ENCODE measurements at places on chromosomes 4 and X.

GRCh38 chrX:42098900-42099299, 175.5 kb upstream of the CASK start:
- DNase-seq = no peak

- DNase-seq = no peak
These were observed 25.6 kb downstream of the ZBTB49 start for GRCh38 chr4:4315461-4316149.

- DNase-seq = peak; percentile 53
These were observed 130.4 kb upstream of the RADX start for GRCh38 chrX:106481341-106481740.

DNA sequence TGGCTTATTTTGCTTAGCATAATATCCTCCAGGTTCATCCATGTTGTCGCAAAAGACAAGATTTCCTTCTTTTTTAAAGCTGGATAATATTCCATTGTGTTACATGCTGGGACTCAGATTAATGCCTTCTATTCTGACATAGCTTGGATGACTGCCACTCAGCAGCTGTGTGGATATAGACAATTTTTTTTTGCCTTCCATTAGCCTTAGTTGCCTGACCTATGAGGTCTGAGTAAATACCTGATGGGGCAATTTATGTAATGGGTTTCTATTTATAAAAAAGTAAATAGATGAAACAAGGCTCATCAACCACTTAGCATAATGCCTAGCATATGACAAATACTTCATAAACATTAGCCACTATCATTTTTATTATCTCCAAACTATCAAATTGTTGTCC, 515.4 kb downstream of the ZNF674 start:
- DNase-seq = no peak

DNA sequence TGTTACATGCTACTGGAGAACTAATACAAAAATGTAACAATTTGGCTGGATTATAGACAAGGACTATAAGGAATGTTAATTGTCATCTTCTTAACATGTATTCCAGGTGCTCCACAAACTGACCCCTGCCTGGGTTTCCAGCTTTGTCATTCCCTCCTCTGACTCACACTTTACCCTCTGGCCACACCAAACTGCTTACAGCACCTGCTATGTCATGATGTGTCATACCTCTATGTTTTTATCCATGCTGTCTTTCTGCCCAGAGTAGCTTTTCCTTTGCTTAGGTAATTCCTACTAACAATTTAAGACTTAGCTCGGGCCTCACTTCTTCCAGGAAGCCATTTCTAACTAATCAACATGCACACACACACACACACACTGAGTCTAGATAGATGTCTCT, 14.0 kb upstream of the SHROOM4 start:
- no peak for DNase-seq

GRCh38 chr4:2934077-2934812, 29.0 kb downstream of the NOP14 start:
- DNase-seq = peak; percentile 31

GRCh38 chr4:38514465-38515146, 149.4 kb upstream of the KLF3 start:
- no peak for DNase-seq

GRCh38 chrX:13892856-13893255, 76.0 kb upstream of the GPM6B start:
- no peak for DNase-seq

DNA sequence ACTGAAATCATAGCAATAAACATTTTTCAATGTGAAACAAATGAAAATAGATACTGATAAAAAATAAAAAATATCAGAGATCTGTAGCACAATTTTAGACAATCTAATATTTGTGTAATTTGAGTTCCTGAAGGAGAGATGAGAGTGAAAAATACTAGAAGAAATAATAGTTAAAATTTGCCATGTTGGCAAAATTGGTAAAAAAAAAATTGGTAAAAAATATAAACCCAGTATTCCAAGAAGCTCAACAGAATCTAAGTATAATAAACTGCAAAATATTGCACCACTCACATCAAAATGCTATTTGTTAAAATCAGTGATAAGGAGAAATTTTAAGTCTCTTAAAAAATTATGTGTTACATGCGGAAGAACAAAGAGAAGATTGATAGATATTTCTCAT, 1680.7 kb downstream of the PCDH7 start:
- no peak for DNase-seq

DNA sequence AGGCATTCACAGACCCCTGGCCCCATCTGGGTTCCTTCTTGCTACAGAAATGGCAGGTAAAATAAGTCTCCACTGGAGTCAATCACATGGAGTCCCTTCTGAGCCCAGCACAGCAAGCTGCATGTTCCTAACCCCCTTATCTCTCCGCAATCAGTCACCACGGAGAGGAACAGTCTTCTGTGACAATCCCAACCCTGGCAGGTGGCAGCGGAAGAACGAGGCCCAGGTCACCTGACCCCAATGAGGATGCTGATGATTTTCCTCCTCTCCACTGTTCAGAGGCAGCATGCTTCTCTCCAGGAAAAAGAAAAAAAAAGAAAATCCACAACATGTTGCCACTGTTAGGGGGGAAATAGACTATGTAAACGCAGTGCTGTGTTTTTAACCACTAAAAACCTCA, 50.1 kb downstream of the TSPAN5 start:
- no peak for DNase-seq

- peak; percentile 9 for DNase-seq
These were observed 338.1 kb upstream of the SLIT2 start for GRCh38 chr4:19913650-19914049.

DNA sequence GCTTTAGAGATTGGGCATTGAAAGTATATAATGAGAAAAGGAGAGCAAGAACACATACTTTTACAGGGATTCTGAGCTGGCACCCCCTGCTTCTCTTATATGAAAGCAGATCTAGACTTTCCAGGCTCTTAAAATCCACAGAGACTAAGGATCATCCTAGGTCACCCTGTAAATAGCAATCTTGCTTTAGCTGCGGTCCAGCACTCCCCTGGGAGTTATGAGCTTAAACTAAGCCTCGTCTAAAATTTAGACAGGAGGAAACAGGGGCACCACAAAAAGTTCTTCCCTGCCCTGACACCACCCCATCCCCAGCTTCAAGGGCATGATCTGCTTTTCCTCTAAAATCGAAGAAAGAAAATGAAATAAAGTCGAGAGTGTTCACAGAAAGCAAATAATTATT, 143.3 kb upstream of the KCNIP4 start:
- DNase-seq = no peak

DNA sequence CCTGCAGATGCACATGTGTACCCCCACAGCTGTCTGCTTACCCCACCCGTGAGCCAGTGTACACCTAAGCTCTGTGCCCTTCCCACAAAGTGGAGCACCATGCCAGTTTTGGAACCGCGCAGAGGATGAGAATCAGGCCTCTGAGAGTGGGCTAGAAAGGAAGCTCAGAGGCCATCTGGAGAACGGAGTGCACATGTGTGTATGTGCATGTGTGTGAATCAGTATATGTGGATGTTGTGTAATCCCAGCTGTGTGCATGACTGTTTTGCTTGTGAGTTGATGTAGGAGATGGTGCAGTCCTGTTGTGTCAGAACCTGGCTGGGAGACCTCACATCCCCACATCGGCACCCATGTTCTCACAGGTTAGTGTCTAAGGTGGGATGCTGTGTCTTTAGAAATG, 93.0 kb downstream of the DRD5 start:
- no peak for DNase-seq

- no peak for DNase-seq
These were observed 43.9 kb downstream of the NPY2R start for GRCh38 chr4:155252327-155252726.

- DNase-seq = peak; percentile 95
These were observed 120.6 kb upstream of the EDNRA start for GRCh38 chr4:147360301-147360700.

DNA sequence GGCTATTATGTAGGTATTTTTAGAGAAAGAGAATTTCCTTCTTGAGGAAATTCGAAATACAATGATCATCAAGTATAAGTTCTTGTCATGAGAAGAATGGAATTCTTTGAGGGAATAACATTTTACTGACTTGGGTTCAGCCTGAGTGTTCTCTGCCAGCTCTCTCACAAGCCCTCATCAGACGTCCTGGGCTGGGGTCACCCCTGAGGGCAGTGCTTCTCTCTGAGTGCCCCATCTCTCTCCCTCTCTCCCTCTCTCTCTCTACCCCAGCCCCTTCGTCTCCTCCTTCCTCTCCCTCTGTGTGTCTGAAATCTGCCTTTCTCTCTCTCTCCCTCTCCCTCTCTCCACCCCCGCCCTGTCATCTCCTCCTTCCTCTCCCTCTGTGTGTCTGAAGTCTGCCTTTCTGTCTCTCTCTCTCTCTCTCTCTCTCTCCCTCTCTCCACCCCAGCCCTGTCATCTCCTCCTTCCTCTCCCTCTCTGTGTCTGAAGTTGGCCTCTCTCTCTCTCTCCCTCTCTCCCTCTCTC, 241.7 kb upstream of the PSAPL1 start:
- DNase-seq = no peak

DNA sequence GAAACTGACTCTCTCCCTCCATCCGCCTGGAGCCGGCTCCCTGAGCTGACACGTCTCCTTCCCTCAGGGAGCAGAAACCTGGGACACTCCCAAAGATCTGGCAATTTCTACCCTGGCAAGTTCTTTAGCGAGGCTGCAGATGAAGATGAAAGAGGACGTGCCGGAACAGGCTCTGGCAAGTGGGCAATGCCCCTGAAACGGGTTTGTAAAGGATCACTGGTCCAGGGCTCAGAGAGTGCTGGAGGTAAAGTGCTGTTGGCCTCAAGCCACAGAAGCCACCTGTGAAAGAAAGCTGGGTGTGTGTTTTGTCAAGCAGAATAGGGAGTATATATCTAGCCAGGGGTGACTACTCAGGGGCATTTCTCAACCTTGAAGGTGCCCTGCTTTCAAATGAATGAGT, 131.4 kb upstream of the ATP6AP2 start:
- no peak for DNase-seq

GRCh38 chr4:112109360-112110058, 35.7 kb upstream of the FAM241A start:
- no peak for DNase-seq

GRCh38 chrX:2451501-2452316, 49.1 kb downstream of the DHRSX start:
- peak; percentile 85 for DNase-seq

GRCh38 chrX:133335027-133335426, 80.3 kb downstream of the GPC4 start:
- peak; percentile 37 for DNase-seq

DNA sequence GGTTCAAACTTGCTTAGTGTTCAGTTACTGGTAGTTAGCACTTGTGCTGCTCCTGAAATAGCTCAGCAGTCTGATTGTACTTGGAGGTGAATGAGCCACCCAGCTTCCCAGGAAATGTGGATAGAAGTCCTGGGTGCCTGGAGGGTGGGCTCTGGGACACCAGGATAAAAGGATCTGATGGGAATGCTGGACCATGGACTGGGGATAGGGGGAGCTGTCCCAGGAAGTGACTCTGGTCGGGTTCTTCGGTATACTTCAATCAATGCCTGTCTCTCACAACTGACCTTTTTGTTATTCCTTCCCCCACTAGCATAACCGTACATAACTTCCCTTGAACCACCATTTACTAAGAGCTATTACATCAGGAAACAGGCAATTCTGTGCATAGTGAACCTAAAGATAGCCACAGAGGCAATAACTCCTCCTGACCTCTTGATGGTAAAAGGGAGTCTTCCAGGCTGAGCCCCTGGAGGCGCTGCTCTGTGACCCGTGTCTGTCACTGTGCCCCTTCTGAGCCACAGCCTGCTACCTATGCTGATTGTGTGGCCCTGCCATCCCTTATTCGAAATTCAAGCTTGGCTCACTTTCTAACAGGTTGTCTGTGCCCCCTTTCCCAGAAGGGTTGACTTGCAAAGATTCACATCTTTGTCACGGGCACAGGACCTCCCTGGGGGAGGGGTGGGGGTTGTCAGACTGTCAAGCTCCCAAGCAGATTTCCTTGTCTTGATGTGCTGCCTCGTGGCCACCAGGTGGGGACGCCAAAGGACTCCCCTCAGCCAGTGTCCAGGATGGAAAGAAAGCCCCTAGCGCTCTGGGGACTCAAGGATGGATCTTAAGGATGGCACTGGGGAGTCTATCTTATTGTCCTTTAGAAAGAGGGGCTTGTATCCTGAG, 24.5 kb upstream of the WDR1 start:
- DNase-seq = no peak

DNA sequence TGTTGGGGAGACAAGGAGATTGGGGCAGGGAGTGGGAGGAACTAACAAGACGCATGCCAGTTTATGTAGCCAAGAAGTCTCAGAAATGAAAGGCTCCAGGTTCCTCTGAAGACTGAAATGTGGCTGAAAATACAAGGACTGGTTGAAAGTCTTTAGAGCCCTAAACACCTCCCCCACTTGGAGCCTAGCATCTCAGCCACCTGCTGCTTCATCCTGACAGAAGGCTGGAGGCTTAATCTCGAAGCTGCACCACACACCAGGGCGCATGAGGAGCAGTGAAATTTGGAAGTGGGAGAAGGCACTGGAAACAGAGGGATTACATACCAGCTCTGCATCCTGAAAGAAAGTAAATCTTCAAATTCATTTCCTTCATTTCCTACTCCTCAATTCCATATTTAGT, 160.7 kb upstream of the FTHL17 start:
- DNase-seq = no peak

- no peak for DNase-seq
These were observed 677.4 kb upstream of the NDST4 start for GRCh38 chr4:115790812-115791211.

GRCh38 chrX:338281-338835, 19.8 kb upstream of the GTPBP6 start:
- DNase-seq = no peak

DNA sequence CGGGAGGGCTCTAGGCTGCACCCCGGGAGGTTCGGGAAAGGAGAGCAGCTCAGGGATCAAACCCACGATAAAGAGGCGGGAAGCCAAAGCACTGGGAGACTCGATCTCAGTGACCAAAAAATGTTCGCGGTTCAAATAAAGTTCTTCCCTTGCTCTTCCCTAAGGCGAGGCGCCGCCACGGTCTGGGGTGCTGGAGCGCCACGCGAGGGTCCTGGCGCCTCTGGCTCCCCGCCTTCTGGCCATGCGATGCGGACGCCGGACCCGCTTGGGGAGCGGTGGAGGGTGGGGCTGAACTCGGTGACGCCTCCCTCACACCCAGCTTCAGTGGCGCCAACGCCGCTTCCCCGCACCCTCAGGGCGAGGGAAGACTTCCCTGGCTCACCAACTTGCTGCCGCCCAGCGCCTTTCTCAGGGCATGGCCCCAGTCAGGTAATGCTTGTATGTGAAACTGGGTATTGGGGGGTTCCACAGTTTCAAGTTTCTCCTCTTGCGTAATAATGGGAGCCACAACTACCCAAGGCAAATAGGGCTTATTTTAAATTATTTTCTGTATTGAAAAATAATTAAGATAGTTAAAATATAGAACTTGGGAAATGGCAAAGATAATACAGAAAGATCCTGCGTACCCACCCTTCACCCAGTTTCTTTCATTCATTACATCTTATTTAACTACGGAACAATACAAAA, at the start of gene QRFPR:
Gene QRFPR, minus strand, starts transcription at position 243 of the 687 bp plus-strand sequence. CDS start 371 bp downstream, outside the sequence.
- no peak for DNase-seq

Measured in fibroblast of skin of back (primary cell).